ENCODE measurements at places on chromosomes 4 and X. TPM values are rescaled to one million over a fixed set of nuclear protein-coding genes. Genes with fewer than 3 reads are reported as not detected.

GRXCR1 gene
- 0.44 TPM for total RNA-seq

BLOC1S4 gene
- 11.9 TPM for total RNA-seq

DCHS2 gene
- total RNA-seq = 16.0 TPM

NRK gene
- 40.8 TPM for total RNA-seq

VCX2 gene
- not detected for total RNA-seq

SMARCAD1 gene
- total RNA-seq = 87.4 TPM

ASB12 gene
- 0.38 TPM for total RNA-seq

ADGRG4 gene
- total RNA-seq = not detected

PCDH11X gene
- 23.6 TPM for total RNA-seq

SMIM14 gene
- 60.4 TPM for total RNA-seq

MAGIX gene
- total RNA-seq = 6.5 TPM

CDS1 gene
- 9.1 TPM for total RNA-seq

RGN gene
- 11.4 TPM for total RNA-seq

AMOT gene
- total RNA-seq = 30.5 TPM

SPANXN2 gene
- total RNA-seq = not detected

FAM120C gene
- 12.6 TPM for total RNA-seq

CLDN22 gene
- not detected for total RNA-seq

PDZD11 gene
- 43.7 TPM for total RNA-seq

IL9R gene
- not detected for total RNA-seq

ZFP92 gene
- total RNA-seq = 0.60 TPM

MSX1 gene
- total RNA-seq = 4.1 TPM

GABRG1 gene
- total RNA-seq = 4.1 TPM
